ENCODE measurements at places on chromosomes 5 and 9.

GRCh38 chr5:7597059-7597642 is 201.2 kb downstream of the ADCY2 start:
- no peak for ATAC-seq

DNA sequence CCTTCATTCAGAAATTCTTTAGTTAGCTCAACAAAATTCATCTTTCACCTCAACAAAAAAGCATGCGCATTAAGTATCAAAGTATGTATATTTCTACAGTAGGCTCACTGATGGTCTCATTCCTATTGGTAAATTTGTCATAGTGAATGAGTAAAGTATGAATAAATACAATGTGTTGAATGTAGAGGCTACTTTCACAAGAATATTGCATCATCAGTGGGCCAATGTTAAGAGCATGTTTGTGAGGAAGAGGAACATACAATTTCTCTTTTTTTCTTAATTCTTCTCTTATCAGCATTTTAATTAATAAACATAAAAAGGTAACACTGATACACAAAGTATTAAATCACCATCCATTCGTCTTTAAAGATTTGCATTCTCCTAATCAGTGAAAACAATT is 505.1 kb downstream of the CETN3 start:
- ATAC-seq = no peak

GRCh38 chr5:34410411-34411139 is 245.6 kb upstream of the RAI14 start:
- no peak for ATAC-seq

GRCh38 chr9:68872026-68872501 is 141.8 kb downstream of the PRKACG start:
- no peak for ATAC-seq

DNA sequence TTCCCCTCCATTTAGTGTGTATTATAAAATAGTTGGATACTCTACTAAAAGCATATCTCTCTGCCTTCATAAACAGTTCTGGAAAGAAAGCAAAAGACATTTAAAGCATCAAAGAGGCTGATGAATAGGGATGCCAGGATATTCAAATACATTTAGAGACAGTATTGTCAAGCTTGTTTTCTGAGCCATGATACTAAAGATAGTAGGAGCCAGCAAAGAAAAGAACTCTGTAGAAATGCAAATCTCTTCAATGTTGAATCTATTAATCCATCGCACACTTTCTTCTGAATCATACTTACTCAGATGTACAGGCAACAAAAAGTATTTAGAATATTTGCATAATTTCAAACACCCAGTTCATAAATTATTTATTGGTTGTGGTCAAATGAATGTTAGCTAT is 207.1 kb upstream of the MEF2C start:
- ATAC-seq = no peak

DNA sequence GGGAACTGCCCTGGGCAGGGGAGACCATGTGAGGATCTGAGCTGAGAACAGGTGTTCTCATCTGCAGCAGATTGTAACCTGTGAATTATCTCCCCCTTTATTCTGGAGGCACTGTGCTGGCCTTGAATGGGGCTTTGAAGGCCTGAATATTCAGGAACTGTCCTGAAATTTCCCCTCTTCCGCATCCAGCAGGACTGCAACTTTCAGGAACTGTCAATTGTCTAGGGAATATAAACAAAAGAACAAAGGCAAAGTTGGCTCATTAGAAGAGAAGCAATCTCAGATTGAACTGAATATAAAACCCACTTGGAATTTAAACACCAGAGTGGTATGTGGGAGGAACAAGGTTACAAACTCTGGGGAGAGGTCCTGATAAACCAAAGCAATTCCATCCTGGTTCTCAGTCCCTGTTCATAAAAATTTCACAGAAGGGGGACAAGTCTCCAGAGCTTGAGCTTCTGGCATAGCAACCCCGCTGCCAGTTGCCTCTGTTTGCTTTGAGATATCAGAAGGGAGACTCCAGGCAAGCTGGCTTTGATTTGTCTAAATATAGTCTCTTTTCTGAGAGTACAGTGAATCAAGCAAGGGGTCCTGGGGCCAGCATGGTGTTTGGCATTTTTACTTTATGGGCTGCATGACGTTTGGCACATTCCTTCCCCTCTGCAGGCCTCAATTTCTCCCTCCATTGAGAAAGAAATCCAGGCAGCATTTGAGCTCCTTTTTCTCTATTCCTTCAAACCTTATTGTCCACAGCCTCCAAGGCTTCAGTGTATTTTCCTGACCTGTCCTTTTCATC is 47.5 kb downstream of the ADRB2 start:
- ATAC-seq = no peak

GRCh38 chr9:35135988-35136387 is 20.3 kb upstream of the ATOSB start:
- no peak for ATAC-seq

- ATAC-seq = no peak
Measured at GRCh38 chr5:66829358-66829674, 233.1 kb downstream of the MAST4 start.

GRCh38 chr9:12503606-12504122 is 189.5 kb upstream of the TYRP1 start:
- no peak for ATAC-seq

- no peak for ATAC-seq
Measured at GRCh38 chr5:159430361-159431012, 100.2 kb upstream of the IL12B start.

DNA sequence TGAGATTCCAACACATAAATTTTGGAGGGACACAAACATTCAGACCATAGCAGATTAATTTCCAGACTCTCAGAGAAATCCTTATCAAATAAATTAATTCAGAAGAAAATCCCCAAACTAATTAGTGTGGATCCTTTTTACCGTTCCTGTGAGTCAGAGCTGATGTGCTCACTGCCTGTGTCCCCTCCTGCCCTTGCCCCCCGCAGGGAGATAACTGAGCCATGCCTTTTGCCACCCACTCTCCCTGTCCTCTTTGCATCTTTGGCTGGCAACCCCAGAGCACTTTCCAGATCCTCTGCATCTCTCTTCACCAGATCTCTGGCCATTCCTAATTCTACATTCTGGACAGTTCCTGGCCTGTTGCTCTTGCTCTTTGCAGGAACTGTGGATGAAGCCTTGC is 135.4 kb upstream of the MAP1B start:
- no peak for ATAC-seq

GRCh38 chr5:82593481-82593880 is 315.3 kb upstream of the RPS23 start:
- ATAC-seq = no peak

GRCh38 chr9:124497441-124497840 is 9.8 kb downstream of the NR5A1 start:
- no peak for ATAC-seq

DNA sequence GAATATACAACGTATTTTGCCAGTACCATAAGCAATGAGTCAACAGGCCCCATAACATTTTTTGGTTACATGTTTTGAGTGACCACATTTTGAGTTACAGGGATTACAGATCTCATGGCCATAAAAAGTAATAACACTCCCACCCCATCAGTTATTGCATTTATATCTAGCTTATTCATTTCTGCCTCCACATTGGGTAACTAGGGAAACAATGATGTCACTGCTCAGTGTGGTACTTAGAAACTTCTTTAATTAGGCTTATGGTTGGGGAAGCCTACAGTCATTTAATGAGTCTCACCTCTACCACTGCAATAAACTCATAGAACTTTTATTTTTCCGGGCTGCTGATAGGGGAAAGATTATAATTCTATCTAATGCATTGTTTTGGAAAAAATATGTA is 39.9 kb upstream of the SMIM15 start:
- no peak for ATAC-seq

DNA sequence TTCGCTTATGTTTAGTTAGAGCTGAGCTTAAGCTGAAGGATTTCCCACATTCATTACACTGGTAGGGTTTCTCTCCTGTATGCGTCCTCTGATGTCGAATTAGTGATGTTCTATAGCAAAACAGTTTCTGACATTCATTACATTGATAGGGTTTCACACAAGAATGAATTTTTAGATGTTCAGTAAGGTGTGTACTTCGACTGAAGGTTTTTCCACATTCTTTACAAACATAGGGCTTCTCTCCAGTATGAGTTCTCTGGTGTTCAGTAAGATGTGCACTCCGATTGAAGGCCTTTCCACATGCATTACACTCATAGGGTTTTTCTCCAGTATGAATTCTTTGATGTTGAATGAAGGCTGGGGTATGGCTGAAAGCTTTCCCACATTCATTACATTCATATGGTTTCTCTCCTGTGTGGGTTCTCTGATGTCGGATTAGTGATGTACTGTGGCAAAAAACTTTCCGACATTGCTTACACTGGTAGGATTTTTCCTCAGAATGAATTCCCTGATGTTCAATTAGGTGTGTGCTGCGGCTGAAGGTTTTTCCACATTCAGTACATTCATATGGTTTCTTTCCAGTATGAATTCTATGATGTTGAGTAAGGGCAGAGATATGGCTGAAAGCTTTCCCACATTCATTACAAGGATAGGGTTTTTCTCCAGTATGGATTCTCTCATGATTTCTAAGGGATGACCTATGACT is 14.6 kb downstream of the ZNF883 start:
- ATAC-seq = no peak

Data from esophagus mucosa (tissue), 1 donor.